ENCODE measurements at places on chromosomes 3 and 15. TPM values are rescaled to one million over a fixed set of nuclear protein-coding genes. Genes with fewer than 3 reads are reported as not detected.

Gene ACKR2
- polyA plus RNA-seq = 2.0 TPM

- DNase-seq = no peak
Observed at GRCh38 chr3:62724503-62724902, 150.7 kb downstream of the CADPS start.

Gene IGSF11
- 4.1 TPM for polyA plus RNA-seq

Gene RTP1
- polyA plus RNA-seq = not detected

- no peak for DNase-seq
Observed at GRCh38 chr3:177672252-177672911, 475.1 kb upstream of the TBL1XR1 start.

Gene ENTPD3
- polyA plus RNA-seq = 1.7 TPM

- no peak for DNase-seq
Observed at GRCh38 chr3:112633757-112634156, 7.2 kb downstream of the CCDC80 start.
